ENCODE measurements at places on chromosomes 4 and X.

- DNase-seq, result peak; percentile 81
These were observed 704 bp downstream of the FAM114A1 start for GRCh38 chr4:38868059-38868960.

DNA sequence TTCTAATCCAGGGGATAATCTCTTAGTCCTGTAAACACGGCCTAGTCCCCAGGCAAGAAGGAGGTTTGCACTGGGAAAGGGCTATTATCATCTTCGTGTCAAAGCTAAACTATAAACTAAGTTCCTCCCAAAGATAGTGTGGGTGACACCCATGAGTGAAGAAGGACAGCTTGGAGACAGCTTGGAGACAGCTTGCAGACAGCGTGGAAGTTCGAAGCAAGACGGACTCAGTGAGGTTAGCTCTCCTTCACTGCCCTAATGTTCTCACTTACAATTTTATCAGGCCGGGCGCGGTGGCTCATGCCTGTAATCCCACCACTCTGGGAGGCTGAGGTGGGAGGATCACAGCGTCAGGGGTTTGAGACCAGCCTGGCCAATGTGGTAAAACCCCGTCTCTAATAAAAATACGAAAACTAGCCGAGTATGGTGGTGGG, 19.2 kb upstream of the PLCXD1 start:
- DNase-seq, result no peak

DNA sequence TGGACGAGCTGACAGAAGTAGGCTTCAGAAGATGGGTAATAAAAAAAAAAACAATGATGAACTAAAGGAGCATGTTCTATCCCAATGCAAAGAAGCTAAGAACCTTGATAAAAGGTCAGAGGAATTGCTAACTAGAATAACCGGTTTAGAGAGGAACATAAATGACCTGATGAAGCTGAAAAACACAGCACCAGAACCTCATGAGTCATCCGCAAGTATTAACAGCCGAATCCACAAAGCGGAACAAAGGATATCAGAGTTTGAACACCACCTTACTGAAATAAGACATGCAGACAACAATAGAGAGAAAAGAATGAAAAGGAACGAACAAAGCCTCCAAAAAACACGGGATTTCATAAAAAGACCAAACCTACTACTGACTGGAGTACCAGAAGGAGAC, 10.5 kb downstream of the NELFA start:
- no peak for DNase-seq

GRCh38 chrX:23742174-23742696, 841 bp downstream of the ACOT9 start:
- peak; percentile 64 for DNase-seq

GRCh38 chr4:151753056-151753455, 7.8 kb downstream of the GATB start:
- no peak for DNase-seq

- DNase-seq, result no peak
These were observed 542.4 kb upstream of the DIPK2B start for GRCh38 chrX:45743081-45743533.

DNA sequence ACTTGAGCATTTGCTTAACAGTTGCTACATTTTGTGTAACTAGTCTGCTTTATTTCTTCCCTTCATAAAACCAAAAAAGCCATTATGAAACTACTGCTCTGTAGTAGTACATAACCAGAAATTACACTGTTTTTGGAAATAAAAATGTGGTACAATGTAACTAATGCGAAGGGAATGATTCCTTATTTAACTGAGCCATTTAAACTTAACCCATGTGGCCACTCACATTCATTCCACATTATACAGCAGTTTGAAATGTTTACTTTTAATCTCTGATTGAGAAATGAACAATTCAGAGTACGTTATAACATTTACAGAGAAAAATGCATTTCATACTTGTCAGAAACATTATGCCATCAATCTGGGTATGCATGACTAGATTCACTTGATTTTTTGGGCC, 94.2 kb downstream of the NYX start:
- DNase-seq, result no peak

DNA sequence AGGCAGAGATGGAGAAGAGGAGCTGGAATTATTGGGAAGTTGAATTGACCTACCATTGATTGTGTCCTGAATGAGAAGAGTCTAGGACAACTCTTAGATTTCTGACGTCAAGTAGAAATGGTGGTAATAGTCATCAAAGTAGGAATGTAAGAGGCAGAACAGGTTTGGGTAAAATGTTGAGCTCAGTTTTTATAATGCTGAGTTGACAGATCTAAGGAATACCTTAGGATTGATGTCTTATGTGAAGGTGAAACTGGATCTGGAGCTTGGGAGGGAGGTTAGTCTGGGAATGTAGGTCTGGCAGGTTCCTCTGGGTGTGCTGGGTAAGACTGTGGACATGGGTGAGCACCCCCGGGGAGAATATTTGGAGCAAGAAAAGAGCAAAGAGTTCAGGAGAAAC, 31.9 kb downstream of the JADE1 start:
- no peak for DNase-seq

- no peak for DNase-seq
These were observed 525.8 kb downstream of the NLGN4X start for GRCh38 chrX:5702890-5703289.

DNA sequence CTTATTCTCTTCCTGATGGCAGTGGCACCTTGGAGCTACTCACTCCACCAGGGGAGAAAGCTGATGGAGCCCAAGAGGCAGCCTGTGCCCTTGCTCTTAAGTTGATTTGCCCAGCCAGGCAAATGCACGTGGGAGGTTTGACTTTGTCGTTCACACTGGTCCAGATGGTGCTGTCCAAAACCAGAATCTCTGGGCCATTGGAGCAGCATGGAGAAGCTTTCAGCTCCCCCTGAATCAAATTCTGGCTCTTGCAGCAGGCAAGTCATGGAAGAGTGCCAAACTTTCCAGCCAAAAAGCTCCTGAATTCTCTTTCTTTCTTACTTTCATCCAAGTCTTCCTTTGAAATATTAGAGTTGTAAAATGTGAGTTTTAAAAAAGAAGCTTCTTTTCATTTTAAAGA, 970.4 kb downstream of the RPA4 start:
- DNase-seq, result no peak

All from suprapubic skin (tissue), 4 donors.